Stimulated activated CD4-positive, alpha-beta T cell treated with anti-CD3 and anti-CD28 coated beads, Interleukin-15, amount 100 ng/mL, for 1 hour (primary cell): ENCODE measurements at places on chromosomes 6 and 20.

- no peak for DNase-seq
These were observed 12.6 kb downstream of the CYP24A1 start for GRCh38 chr20:54161008-54161820.

DNA sequence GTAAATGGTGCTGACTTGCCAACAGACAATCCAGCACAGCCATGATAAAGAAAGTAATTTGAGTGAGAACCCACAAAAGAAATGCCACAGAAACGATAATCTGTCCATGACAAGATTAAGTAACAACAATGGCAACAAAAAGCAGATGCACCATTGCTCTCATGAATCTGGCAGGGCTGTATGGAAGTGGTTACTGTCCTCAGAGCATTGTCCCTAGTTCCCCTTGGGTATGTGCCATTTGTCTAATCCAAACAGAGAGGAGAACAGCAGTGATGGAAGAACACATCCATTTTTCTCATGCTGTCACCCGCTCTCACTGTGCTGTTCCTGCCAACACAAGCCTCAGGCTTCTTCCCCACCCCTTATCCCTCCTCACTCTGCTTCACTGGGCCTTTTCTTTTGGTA lies 65.8 kb downstream of the REV3L start:
- no peak for DNase-seq

- no peak for DNase-seq
These were observed 28.7 kb upstream of the KIF13A start for GRCh38 chr6:18016133-18016532.

- DNase-seq, result no peak
These were observed 49.6 kb upstream of the CD93 start for GRCh38 chr20:23135449-23136420.

DNA sequence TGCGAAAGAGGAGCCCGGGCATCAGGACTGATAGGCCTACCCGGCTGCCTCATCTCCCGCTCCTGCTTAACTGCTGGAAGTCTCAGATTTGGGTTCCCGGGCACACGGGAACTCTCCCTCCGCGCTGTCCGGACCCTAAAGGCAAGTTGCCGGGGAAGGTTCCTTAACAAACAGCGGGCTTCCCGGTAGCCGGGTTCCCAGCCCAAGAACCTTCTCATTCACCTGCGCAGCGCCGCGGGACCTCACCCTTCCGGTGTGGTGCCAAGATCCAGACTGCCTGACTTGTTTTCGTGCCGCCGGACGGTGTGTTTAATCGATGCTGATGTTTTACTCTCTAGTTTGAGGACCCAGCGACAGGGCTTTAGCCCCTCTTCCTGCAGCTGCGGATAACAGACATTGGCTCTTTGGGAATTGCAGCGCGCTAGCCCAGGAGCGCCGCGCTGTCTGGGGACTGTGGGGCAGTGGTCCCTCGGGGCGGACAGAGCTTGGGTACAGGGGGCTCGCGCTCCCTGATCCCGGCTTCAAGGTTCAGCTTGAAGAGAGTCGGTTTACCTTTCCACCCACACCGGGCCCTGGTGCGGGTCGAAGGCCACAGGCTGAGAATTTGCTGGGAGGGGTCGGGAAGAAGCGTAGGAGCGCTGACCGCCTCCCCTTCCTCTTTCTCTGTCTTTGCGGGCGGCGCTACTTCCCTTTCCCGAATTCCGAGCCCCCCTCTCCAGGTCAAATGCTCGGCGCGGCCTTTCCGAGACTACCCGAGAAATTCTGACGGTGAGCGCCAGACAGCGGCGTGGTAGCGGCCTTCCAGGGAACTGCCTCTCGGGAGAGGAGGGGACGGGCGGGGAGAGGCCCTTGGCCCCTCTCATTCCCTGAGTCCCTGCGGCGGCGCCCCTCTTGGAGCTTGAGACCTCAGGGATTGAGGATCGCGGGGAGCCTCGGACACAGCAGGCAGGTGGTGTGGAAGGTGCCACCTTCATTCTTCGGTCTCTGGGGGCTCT lies 17.2 kb downstream of the ABT1 start:
- DNase-seq, result no peak

DNA sequence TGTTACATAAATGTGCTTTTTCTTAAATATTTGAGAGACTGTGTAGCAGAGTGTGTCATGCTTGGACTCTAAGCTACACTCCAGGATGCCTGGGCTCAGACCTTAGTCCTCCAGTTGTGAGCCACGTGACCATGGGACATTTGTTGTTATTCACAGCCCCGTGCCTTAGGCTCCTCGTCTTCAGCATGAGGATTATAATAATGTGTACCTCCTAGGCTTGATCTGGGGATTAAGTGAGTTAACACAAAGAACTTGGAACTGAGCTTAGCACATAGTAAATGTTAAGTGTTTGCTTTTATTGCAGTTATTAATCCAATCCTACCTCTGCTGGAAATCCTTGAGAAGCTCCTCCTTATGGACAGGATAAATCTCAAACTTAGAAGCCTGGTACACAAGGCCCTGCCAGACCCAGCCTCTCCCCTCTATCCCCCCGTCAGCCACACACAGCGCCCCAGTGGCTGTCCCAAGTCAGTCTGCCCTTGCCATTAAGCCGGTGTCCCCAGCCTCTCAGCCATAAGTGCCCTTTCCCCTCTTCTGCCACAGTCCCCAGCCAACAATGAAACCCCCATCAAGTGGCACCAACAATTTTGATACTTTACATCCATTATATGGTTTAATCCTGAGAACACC lies 177.5 kb downstream of the TMEM242 start:
- DNase-seq, result no peak

GRCh38 chr6:74199215-74199915 lies 503.4 kb downstream of the CD109 start:
- DNase-seq, result no peak

DNA sequence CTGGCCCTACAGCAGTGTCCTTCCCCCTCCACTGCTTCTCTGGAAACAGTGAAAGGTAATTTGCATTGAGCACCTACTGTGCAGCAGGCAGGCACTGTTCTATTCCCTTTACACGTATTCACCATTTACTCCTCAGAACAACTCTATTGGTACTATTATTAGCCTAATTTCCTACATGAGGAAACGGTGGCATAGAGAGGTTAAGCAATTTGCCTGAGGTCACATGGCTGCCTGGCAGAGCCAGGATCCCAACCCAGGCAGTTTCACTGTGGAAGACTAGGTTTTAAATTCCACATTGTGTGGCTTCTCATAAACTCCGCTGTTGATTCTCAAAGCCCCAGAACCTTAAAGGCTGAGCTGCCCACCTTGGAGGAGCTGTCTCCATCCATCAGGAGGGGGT lies 72.7 kb downstream of the CLIC5 start:
- no peak for DNase-seq

DNA sequence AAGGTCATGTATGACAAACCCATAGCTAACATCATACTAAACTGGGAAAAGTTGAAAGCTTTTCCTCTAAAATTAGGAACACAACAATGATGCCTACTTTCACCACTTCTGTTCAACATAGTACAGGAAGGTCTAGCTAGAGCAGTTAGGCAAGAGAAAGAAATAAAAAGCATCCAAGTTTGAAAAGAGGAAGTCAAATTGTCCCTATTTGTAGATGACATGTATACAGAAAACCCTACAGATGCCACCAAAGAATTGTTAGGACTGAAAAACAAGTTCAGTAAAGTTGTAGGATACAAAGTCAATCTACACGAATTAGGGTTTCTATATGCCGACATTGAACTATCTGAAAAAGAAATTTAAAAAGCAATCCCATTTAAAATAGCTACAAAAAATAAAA lies 89.4 kb upstream of the GLP1R start:
- DNase-seq, result no peak

GRCh38 chr6:166397849-166398248 lies 15.1 kb upstream of the MPC1 start:
- no peak for DNase-seq

DNA sequence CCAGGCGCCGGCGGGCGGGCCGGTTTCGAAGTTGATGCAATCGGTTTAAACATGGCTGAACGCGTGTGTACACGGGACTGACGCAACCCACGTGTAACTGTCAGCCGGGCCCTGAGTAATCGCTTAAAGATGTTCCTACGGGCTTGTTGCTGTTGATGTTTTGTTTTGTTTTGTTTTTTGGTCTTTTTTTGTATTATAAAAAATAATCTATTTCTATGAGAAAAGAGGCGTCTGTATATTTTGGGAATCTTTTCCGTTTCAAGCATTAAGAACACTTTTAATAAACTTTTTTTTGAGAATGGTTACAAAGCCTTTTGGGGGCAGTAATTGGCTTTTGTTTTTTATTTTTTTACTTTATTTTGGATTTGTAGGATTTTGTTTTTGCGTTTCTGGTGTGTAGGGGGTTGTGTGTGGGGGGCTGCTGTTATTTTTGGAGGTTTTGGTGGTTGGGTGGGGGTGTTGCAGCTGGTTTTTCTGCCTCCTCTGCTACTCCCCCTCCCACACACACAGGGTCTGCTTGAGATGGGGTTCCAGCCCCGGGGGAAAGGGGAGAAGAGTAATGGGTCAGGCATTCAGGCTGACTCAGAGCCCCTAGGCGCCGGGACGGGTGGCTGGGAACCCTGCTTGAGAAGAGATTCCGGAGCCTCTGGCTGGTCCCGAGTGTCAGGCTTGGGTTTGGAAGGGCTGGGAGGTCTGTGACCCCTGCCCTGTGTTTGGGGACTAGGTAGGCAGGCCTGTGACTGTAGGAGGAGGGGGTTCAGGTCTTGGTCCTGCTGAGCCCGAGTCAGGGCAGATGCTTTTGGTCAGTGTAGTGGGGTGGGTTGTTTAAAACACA lies 2.0 kb downstream of the CEBPB start:
- DNase-seq, result peak; percentile 71

DNA sequence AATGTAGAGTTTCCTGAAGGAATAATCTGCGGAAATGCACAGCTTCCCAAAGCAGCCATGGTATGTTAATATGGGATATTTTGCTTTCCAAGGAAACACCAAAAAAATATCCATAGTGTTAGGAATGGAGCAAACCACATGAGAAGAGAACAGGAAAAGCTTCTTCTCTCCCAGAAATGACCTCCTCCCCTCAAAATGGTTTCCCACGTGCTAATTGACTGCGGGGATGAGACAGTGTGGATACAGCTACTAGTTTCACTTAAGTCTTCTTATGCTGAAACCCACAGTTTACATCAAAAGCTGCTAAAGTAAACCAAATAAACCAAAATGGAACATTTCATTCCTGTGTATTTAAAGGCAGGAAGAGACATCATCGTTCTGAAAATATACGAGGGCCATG lies 69.4 kb downstream of the FYN start:
- DNase-seq, result no peak

DNA sequence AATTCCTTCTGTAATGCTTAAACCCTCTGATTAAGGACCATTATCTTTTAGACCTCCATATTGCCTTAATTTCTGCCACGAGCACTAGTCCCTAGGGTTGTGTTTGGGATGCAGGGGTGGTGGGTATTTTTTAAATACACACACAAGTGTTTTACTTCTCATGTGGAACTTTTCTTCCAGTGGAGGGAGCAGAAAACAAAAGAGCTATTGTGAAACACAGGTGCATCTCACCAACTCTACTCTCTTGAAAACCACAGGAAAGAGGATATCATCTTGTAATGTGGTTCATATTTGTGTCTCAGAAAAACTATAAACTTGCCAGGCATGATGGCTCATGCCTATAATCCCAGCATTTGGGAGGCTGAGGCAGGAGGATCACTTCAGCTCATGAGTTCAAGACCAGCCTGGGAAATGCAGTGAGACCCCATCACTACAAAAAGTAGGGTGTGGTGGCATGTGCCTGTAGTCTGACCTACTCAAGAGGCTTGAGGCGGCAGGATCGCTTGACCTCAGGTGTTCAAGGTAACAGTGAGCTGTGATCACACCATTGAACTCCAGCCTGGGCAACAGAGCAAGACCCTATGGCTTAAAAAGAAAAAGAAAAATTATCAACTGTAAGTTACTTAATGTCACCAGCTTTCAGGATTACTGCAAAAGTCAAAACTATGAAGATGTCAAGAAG lies 37.3 kb downstream of the MRS2 start:
- no peak for DNase-seq

- no peak for DNase-seq
These were observed 112.0 kb upstream of the CCN2 start for GRCh38 chr6:132063204-132063603.

- peak; percentile 89 for DNase-seq
These were observed at the start of gene LATS1 for GRCh38 chr6:149717588-149718458. Gene LATS1, minus strand, starts transcription at chr6:149718101. Its CDS starts 15,975 bp downstream, at chr6:149702126.

- DNase-seq, result no peak
These were observed 131.7 kb downstream of the PLCB4 start for GRCh38 chr20:9200620-9201019.

- DNase-seq, result no peak
These were observed 7.3 kb downstream of the SLC2A4RG start for GRCh38 chr20:63746751-63747315.

GRCh38 chr6:5389086-5389745 lies 127.9 kb downstream of the FARS2 start:
- DNase-seq, result no peak

DNA sequence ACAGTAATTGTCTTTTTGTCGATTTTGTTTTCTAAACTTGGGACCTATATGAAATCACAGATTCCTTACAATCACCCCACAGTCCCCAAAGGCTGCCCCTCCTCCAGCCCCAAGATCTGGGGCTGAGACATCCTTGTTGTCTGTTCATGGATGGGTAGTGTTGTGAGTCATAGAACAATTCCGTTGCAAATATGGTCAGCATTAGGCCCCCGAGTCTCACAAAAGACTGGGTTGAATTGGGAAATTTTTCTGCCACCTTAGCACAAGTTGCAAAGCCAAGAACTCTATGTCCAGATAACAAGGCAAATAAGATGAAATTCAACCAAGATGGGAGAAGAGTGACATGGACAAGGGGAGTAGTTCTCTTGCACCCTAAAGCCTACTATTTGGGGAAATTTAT lies 10.5 kb upstream of the TAB2 start:
- DNase-seq, result no peak

DNA sequence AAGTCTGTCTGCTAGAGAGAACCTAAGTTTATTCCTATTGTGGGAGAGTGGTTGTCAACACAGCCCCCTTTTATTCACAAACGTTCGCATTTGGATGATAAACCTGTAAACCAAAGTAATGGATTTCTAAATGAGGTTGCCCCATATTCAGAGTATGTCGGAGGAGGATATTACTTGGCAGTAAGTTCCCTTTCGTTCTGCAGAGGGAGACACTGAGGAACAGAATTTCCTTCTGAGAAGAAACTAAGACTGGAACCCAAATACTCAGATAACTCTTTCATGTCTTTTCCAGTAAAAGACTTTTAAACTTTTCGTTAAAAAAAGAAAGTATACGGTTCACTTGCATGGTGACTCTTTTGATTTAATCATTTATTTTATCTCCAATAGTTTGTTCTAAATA lies 754.6 kb upstream of the MMS22L start:
- no peak for DNase-seq

DNA sequence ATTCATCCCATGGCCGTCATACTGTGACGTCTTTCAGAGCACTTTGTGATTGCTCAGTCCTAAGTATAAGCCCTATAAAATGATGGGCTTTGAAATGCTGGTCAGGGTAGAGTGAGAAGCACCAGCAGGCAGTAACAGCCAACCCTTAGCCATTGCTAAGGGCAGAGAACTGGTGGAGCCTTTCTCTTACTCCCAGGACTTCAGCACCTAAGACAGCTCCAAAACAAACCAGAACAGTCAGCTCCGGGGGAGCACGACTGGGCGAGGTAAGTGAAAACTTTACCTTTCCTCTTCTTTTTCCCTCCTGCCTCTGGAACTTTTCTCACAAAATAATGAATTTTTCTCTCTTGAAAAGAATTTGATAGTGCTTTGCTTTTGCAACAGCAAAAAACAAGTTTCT lies at the start of gene VIP:
Gene VIP (plus strand): TSS at position 104 of the 400 bp plus-strand sequence. CDS start 1,381 bp downstream, outside the sequence.
- no peak for DNase-seq

- DNase-seq, result no peak
These were observed 15.6 kb downstream of the TP53RK start for GRCh38 chr20:46673394-46674252.

- DNase-seq, result no peak
These were observed 7.2 kb downstream of the BTBD9 start for GRCh38 chr6:38632490-38632889.

GRCh38 chr6:127117979-127118297 lies 533 bp upstream of the RSPO3 start:
- no peak for DNase-seq
